ENCODE measurements at places on chromosomes 13 and 19.
A peak's percentile ranks its signal among the peaks of the same experiment; 100 is the strongest.

- DNase-seq, result no peak
These were observed 43.3 kb downstream of the DLEU7 start for GRCh38 chr13:50800091-50800739.

DNA sequence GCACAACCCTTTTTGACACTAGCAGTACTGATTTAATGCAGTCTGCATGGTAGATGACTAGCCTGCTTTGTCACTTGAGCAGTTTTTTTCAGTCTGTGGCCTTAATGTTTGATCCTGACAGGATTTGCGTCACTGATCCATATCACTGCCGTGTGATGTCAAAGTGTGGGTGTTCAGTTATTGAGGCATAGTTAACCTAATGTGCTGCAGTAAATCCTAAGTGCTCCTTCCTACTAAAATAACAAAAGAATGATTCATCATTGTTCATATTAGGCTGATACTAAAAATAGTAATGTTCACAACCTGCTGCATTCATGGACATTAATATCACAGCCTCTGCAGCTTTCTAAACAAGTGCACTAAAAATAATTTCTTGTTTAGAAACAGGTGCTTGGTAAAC lies 121.9 kb upstream of the MLNR start:
- peak; percentile 95 for DNase-seq

- no peak for DNase-seq
These were observed at the start of gene ATP12A for GRCh38 chr13:24680258-24680920. Gene ATP12A, plus strand, starts transcription at chr13:24680408. Its CDS starts 336 bp downstream, at chr13:24680744.

DNA sequence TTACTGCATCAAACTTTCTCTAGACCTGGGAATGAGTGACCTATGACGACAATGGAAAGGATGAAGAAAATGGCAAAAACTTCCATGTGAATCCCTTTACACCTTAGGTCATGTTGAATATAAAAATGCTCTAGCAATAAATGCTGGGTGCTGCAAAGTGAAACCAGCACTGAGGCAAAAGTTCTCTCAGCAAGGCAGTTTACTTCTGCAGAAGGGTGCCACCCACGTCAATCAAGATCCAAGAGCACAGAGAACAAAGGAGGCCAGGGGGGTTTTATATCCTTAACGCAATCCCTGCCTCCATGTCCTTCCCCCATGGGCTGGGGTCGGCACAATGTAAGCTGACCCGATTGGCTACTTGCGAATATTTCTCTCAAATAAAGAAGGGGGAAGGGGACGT lies 38.7 kb downstream of the ZNF333 start:
- DNase-seq, result no peak

DNA sequence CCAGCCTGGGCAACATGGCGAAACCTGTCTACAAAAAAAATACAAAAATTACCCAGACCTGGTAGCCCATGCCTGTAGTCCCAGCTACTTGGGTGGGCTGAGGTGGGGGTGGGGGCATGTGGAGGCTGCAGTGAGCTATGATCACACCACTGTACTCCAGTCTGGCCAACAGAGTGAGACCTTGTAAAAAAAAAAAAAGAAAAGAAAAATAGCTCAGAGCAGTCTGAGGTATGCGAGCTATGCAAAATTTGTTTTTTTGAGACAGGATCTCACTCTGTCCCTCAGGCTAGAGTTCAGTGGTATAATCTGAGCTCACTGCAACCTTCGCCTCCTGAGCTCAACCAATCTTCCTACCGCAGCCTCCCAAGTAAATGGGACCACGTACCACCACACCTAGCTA lies 7.1 kb upstream of the TOMM40 start:
- peak; percentile 26 for DNase-seq

DNA sequence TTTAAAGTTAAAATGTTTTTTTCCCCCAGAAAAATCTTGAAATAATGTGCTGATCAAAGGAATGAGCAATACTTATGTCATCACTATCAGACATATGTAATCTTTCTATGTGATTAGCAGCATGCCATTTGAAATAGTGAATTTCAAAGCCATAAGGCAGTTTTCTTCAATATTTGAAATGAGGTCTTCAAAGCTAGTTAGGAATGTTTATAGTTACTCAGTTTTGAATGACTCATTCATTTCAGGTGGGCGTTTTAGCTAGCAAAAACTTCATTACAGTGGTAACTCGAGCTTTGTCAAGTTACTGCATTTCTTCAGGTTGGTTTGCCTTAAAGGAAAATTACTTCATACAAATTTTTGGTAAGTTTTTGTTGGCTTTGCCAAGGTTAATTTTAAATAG lies 102.1 kb downstream of the ATP8A2 start:
- DNase-seq, result no peak

- no peak for DNase-seq
These were observed 70.4 kb downstream of the LATS2 start for GRCh38 chr13:20990910-20991525.

- no peak for DNase-seq
These were observed 15.4 kb downstream of the AP1M1 start for GRCh38 chr19:16213076-16213475.

DNA sequence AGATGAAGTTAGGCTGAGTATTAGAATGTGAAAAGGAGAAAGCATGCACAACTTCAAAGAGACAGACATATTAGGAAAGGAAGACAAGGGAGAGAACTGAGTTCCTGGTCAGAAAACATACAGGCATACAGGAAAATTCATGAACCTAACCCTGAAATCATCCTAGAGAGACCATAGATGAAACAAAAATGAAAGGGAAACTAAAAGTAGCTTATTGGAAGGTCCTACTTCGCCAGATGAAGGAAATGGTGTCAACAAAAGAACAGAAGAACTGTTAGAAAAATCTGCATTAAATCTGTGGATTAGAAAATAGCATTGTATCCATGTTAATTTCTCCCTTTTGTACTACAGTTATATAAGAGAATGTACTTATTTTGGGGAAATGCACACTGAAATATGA lies 169.0 kb upstream of the UFM1 start:
- peak; percentile 0 for DNase-seq

DNA sequence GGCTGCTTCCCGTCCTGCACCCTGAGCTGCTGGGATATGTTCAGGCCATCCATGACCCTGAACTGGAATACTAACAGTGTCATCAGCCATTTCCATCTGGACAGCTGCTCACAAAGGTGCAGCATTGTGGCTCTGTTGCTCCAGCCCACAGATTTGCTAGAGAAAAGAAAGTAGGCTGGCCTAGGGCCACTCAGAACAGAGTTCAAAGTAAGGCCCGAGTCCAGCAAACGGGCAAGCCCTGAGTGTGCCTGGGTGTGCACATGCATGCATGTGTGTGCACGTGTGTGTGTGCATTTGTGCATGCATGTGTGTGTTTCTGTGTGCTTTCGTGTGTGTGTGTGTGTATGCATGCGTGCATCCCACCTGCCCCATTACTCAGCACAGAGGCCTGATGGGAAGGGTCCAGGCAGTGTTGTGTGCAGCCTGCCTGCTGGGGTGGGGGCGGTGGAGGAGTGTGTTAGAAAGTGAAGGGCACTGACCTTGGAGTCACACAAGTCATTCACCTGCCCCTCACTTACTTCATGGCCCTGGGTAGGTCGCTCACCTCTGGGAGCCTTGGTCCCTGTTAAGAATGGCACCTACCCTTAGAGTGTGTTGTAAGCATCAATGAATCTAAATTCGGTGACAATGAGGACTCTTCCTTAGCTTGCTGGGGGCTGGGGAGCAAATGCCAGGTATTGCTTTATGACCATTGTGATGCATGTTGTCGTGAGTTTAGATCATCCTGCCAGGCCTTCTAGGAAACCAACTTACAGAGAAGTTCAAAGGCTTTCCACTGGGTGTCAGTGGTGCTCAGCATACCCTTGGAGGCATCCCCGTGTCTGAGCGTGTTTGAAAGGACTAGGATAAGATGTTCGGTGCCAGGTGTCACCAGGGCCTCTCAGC lies 53.2 kb downstream of the GPR12 start:
- DNase-seq, result peak; percentile 34

DNA sequence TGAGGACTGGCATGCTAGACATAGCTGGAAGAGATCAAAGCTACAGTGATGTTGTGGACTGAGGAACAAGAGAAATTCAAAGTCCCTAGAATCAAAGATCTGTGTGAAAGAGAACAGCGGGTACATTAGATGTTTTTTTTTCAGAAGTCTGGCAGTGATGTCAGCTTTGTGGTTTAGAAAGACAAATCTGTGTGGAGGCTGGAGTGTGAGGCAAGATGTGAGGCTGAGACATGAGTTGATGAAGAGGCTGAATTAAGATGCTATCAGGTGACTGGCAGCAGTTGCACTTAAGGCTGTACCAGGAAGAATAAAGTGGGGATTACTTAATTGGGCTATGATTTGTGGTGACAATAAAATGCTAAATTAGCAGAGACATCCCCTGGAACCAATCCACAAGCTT lies 46.5 kb downstream of the DNAJC3 start:
- no peak for DNase-seq

GRCh38 chr13:97411984-97412383 lies 22.0 kb upstream of the RAP2A start:
- no peak for DNase-seq

DNA sequence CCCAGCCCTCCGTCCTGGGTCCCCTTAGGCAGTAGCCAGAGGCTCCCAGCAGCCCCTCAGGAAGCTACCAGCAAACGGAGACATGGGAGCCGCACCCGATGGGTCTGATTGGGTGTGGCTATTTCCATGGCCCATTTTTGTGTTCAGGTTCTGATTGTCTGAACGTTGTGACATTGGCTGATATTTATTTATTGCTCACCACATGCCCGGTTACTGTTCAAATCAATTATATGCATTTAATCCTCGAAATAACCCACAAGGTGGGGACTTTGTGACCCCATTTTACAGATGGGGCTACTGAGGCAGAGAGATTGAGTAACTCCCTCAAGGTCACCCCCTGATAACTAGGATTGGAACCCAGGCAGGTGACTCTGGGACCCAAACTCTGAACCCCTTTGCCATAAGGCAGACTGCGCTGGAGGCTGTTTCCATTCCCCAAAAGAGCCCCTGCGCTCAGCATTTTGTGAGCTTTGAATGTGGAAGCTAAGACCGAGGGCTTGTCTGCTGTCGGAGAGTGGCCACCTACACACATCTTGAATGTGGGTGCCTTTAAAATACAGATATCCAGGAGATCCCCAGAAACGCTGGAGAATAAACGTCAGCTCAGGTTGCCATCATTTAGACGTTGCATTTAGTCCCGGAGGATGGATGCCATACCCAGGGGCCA lies 13.6 kb upstream of the MCF2L start:
- DNase-seq, result no peak

- DNase-seq, result no peak
These were observed 62.6 kb downstream of the STK24 start for GRCh38 chr13:98514288-98514687.

GRCh38 chr19:44455100-44455499 lies 6.8 kb upstream of the ZNF229 start:
- no peak for DNase-seq

- peak; percentile 91 for DNase-seq
These were observed 85.9 kb downstream of the MBNL2 start for GRCh38 chr13:97307882-97308624.

DNA sequence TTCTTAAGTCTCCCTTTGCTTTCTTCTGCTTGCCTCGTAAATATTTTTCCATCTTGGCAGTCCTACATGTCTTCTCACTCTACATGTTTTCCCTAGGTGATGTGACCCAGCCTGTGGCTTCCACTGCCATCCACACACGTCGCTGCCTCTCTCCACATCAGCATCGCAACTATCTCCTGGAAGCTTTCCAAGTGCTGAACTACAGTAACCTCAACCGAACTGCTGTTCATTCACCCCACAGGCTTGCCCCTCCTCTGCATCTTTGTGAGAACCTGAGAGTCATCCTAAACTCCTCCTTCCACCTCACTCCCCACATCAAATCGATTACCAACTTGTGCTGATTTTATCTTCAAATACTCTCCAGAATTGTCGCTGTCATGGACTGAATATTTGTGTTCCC lies 41.2 kb upstream of the USPL1 start:
- peak; percentile 59 for DNase-seq

DNA sequence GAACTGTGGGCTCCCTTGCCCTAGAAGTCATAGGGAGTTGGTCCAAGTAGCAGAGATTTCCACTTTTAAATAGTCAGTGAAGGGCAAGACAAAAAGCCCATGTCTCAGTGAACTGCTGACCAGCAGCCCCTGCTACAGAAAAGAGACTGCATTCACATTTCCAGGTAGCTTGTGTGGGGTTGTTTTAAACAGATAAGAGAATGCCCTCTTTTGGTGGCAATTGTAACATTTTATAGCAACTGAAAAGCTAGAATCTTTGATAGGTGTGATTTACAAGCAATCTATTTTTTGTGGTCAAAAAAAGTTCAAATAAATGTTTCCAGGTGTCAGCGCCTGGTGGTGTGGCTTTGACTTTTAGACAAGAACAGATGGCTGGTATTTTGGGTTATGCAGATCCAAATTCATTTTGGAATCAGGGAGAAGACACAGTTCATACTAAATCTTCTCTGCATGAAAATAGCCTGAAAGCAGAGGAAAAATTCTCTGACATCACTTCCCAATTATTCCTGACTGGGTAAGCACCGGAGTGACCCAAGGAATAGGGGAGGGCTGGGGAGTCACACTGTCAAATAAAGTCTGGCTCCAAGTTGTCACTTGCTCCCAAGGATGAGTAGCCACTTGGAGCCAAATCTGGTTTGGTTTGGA lies 26.2 kb upstream of the GPR12 start:
- no peak for DNase-seq

DNA sequence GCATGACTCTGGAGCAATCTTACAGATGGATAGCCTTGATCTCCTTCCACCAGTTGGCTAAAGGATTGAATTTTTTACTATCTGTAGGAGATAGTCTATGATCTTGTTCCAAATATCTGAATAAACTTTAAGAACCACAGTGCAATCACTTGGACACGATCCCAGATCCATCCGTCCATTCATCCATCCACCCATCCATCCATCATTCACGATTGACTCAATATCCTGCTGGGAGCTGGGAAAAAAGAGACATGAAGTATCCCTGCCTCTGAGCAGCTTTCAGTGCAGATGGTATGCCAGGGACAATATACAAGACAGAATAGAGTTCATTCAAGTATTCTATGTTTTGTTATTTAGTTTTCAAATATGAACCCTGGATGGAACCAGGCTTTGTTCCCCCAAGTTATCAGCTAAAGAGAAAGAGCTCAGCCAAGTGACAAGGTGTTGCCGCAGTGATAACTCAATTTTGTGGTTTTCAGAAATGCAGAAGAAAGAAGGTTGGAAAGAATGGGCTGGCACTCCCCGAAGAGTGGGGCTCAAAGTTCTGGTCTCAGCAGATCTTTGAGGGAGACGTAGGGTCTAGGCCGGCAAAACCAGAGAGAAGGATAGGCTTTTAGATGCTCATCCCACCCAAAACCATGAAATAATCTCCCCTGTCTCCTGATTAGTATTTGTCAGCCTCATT lies 66.3 kb downstream of the IRS2 start:
- DNase-seq, result no peak

- peak; percentile 83 for DNase-seq
These were observed 395.9 kb downstream of the KCNRG start for GRCh38 chr13:50410921-50411746.

- no peak for DNase-seq
These were observed 8.8 kb downstream of the TPM4 start for GRCh38 chr19:16085115-16085514.

All from fibroblast of lung (primary cell).